SK-N-MC (cell line): ENCODE measurements at places on chromosomes 12 and 14.

GRCh38 chr12:103580026-103580425, 7.0 kb upstream of the STAB2 start:
- no peak for DNase-seq

DNA sequence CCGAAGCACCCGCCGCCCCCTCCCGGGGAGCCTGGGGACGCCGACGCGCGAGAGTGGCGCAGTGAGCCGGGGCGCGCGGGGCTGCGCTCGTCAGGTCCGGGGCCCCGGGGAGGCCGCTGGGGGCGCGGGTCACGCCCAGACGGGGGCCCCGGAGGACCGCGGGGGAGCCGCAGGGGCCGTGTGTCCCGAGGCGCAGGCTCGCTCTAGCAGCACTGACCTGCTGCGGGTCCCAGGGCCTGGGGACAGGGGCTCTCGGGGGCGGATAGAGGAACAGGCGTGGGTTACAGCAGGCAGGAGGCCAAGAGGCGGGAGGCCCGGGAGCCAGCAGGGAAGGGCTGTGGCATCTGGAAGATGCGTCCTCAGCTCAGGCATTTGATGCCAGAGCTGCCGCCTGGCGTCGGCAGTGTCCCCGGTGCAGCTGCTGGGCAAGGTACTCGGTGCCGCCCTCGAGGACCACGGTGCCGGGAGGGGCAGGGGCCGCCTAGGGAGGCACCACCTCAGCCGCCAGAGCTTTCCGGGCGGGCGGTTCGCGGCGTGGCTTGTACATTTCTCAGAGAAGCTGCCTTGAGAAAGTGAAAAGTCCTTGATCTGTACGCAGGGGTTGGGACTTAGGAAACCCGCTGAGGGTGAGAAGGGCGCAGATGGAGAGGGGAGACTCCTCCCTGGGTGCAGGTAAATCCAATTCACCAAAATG, 1.2 kb downstream of the WNT5B start:
- no peak for DNase-seq

- DNase-seq: peak; percentile 97
Measured at GRCh38 chr12:74317078-74317601, 220.5 kb upstream of the ATXN7L3B start.

DNA sequence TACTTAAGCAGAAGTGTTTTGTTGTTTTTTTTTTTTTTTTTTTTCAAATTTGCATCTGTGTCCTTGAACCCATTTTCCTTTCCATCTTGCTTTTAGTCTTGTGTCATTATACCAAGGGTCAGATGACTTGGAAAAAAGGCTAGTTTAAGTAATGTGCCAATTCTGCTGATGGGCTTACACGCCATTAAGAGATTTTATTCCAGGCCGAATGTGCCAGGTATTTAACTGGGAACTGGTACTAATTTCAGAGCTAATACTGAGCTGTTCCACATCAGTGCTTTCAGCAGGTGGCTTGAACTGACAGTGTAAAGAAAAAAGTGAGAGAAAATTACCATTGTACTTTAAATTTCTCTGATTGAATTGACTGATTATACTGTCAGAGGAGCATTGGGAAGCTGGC, 224.9 kb downstream of the NPAS3 start:
- no peak for DNase-seq
